HS-27A (cell line): ENCODE measurements at places on chromosomes 5 and 9.

GRCh38 chr5:57360871-57361270, 121.7 kb downstream of the ACTBL2 start:
- no peak for DNase-seq

DNA sequence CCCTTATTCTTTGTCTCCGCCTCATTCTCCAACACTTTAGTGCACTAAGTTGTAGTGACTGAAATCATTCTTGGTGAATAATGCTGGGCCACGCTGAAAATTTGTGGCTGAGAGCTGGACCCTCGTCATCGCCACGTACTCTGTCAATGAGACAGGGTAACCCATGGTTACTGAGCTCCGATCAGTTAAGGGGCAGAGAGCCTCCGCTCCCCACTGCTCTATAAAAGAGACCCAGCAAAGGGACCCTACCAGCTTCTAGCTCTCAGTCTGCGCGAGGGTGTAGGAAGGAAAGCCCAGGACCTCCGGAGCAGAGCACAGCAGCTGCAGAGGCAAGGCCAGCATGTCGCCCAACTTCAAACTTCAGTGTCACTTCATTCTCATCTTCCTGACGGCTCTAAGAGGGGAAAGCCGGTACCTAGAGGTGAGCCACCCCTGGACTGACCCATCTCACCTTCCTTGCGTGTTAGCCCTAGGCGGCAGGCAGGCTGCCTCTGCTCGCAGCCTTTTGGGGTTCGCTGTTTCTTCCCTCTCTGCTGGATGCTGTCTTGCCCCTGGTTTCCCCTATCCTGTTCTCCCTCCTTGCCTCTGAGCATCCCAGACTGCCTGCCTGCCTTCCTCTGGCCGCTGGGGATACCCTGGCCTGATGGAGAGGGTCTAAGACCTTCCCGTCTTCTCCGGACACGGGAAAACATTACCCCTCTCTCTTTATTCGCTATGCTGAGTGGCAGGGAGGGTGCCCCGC, at the start of gene CRHBP:
TSS of gene CRHBP (plus strand) at position 251 of the 742 bp plus-strand sequence. CDS start at position 341, 90 bp downstream.
- no peak for DNase-seq

- no peak for DNase-seq
Measured at GRCh38 chr5:143923634-143924266, 111.8 kb downstream of the HMHB1 start.

GRCh38 chr5:116320486-116320885, 235.7 kb downstream of the COMMD10 start:
- no peak for DNase-seq

GRCh38 chr9:127264462-127265219, at the start of gene GARNL3:
GARNL3 (plus strand) TSS chr9:127264774; CDS start chr9:127264878, 104 bp downstream.
- DNase-seq = no peak

DNA sequence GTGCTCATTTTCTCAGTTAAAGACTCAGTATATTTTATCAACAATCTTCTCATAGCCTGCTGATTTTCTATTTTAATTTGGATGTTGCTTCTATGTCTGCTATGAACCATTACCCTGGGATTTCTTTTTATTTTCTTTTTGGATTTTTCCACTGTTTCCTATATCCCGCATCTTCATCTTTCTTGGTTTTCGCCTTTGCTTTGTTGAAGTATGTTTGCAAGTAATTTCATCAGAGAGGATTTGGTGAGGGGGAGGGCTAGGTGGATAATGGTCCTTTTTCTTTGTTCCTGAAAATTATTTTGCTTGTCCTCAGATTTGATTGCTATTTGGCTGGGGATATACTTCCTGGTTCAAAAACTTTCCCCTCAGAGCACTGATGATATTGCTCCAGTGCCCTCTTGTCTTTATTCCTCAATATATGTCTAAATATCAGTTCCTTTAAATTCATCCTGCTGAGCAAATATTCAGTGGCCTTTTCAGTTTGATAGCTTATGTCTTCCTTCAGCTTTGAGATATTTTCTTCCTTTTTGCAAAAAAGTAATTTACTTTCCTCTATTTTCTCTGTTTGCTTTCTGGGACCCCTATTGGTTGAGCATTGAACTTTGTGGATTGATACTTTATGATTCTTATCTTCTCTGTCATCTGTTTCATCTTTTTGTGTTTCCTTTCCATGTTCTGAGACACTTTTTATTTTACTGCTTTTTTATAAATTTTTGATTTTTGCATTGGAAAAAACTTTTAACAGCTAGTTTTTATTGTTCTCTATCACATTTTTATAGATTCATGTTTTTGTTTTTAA, 227.6 kb upstream of the ELL2 start:
- DNase-seq = no peak
